Urinary bladder (tissue), 4 donors: ENCODE measurements at places on chromosomes 12 and 14.

DNA sequence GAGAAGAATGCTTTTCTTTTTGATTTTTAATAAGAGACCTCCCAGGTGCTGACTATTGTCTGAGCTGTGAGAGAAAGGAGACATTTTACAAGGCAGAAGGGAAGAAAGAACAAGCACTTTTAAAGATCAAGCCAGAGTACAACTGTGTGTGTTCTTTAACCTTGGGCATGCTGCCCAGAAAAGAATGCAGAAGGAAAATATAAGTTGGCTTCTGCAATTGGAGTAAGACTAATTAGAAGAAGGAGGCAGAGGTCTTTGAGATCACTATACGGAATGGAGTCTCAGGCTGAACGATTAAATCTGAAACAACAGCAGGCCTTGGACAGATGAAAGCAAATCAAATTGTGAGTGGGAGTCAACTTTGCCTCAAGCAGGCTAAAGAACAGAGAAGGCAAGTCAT lies 230.5 kb downstream of the ATP23 start:
- peak; percentile 73 for DNase-seq

DNA sequence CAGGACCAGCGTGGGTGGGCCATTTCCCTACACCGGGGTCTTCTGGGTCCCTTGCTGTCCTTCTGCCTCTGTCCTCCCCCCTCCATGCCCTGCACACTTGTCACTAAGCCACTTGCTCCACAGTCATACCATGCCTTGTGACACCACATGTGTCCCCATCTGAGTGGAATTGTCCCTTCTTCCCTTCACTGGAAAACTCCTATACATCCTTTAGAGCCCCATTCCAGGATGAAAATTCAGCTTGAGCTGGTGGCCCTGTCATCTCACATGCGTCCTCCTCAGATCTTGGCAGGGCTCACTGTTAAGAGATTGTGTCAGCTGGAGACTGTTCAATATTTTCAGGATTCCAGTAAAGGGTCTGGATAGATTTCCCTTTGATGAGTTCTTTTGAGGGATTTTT lies 87.4 kb downstream of the DNAH10 start:
- no peak for DNase-seq

GRCh38 chr12:50070314-50071060 lies 13.1 kb downstream of the ASIC1 start:
- DNase-seq, result peak; percentile 76

- DNase-seq, result no peak
Observed at GRCh38 chr12:6941267-6941666, 2.3 kb upstream of the RNU7-1 start.

GRCh38 chr12:108690542-108691174 lies 40.7 kb downstream of the CORO1C start:
- no peak for DNase-seq

- no peak for DNase-seq
Observed at GRCh38 chr12:120784804-120785203, 59.2 kb downstream of the ACADS start.
